NB4 (cell line): ENCODE measurements at places on chromosomes 1 and 21.

DNA sequence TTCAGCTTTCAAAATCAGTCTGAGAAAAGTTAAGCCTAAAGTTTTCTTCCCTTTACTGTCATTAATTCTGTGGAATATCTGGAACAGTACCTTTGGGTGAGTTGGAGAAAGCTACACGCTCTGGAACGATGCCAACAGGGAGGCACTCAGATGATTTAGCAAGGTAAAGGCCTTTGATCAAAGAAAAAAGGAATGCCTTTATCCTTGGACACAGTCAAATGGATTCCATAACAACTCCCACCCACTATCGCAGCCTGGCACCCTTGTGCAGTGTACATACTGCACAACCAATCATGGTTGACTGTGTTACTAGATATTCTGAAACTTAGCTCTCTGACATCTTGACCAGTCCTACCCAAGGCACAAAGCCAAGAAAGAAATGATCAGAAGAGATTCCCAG is 218.7 kb downstream of the PATJ start:
- no peak for DNase-seq

- DNase-seq, result no peak
Measured at GRCh38 chr1:19448491-19449439, 36.6 kb downstream of the CAPZB start.

DNA sequence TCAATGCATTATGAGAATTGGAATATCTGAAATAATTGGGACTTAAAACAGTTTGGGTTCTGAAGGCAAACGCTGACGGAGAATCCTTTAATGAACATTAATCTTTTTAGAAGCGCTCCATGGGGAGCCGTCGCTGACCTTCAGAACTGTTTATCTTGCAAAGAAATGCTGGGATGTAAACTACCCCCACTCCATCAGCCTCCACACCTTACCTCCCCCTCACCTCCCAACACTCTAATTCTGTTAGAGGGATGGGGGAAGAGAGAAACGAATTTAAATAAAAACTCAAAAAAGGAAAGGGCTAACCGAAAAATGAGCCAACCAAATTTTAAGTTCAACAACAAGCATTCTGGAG is 44.1 kb upstream of the DNAJC6 start:
- no peak for DNase-seq

DNA sequence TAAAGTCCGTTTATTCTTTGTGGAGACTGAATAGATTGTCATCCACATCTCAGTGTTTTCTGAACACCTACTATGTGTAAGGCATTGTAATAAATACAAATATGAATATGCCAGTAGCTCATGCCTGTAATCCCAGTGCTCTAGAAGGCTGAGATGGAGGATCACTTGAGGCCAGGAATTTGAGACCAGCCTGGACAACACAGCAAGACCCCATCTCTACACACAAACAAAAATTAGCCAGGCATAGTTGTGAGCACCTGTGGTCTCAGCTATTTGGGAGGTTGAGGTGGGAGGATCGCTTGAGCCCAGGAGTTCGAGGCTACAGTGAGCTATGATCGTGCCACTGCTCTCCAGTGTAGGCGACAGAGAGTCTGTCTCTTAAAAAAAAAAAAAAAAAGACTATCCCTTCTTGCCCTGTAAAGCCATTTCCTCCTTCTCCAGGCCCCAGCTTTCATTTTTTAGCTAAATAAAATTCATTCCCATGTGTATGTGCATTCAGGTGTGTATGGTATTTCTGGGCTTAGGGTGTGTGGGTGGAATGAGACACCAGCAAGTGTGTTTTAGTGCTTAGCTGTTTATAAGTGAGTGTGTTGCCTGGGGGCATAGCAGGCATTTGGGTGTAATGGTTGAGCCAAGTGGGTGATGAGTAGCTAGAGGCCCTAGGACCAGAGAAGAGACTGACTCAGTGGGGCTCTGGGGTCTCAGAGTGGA is 7.8 kb downstream of the CELSR2 start:
- no peak for DNase-seq

- no peak for DNase-seq
Measured at GRCh38 chr1:98898940-98899339, 105.7 kb downstream of the PLPPR5 start.

GRCh38 chr1:212760126-212760823 is 31.3 kb downstream of the NSL1 start:
- peak; percentile 56 for DNase-seq
